ENCODE measurements at places on chromosomes 6 and 20.

DNA sequence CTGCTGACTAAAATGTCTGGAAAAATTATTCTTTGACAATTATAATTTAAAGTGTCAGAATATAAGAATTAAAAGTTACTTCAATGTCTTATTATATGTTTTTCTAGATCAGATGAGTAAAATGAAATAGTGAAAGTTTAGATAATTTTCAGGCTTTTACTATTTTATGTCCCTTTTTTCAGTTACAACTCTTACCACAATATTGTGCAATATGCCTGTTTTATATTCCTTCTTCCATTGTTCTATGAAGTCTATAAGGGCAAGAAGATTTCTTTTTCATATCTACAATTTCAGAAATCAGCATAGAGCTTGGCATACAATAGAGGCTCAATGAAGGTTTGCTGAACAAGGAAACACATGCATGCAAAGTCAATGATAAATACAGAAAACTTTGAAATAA lies 401.2 kb upstream of the HTR1E start:
- DNase-seq: no peak

- no peak for DNase-seq
Observed at GRCh38 chr6:83827050-83827449, 26.1 kb upstream of the RIPPLY2 start.

DNA sequence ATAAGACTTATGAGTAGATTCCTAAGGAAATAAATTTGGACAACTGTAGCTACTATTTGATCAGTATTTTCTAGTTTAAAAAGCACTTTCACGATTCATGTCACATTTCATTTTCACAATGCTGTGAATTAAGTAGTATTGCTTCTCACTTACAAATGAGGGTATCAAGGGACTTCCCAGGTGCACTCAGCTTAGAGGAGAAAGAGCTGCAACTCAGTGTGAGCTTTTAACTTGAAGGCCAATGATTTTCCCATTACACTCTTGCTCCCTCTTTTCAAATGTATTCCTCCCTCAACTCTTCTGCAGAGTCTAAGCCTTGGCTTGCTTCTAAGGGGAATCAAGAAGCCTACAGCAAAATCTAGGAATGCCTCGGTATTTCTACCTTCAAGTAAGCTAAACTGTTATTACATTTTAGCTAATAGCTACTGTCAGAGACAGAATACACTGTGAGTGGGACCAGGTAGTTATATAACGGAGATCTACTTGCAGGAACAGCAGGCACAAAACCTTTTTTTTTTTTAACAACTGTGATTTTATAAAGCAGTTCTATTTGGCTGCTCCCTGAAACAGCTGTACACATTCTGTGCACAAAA lies 339.0 kb downstream of the SYNE1 start:
- no peak for DNase-seq

DNA sequence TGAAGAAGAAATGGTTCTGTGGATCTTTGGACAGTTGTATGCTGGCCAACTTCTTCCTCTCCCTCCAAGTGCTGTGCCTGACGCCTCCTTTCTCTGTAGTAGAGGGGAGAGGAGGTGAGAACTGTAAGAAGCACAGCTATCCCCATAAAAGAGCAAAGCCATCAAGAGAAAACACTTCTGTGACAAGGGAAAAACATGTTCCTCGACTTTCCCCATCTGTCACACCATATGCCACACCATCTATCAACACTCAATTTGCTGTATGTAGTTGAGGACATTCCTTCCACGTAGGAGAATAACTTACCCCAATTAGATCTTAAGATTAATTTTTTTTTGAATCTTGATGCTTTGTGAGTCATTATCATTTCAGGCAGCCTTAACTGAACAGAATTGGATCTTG lies 156.2 kb upstream of the PLCB4 start:
- DNase-seq: no peak

GRCh38 chr20:10111139-10111958 lies 76.6 kb downstream of the ANKEF1 start:
- DNase-seq: no peak

DNA sequence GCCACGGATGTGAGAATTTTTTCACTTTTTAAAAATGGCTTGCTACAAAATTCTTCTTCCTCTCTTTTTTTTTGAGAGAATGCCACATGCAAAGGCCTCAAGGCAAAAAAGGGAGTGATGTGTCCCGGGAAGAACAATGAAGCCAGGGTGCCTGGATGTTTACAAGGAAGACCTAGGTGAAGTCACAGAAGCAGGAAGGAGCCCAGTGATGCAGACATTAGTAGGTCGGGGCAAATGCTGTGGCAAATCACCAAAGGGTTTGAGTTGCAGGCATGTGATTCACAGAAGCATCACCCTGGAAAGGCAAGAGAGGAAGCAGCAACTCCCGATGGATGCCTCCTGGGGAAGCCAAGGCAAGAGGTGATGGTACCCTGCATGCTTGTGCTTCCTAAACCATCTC lies 46.8 kb downstream of the FARS2 start:
- no peak for DNase-seq

DNA sequence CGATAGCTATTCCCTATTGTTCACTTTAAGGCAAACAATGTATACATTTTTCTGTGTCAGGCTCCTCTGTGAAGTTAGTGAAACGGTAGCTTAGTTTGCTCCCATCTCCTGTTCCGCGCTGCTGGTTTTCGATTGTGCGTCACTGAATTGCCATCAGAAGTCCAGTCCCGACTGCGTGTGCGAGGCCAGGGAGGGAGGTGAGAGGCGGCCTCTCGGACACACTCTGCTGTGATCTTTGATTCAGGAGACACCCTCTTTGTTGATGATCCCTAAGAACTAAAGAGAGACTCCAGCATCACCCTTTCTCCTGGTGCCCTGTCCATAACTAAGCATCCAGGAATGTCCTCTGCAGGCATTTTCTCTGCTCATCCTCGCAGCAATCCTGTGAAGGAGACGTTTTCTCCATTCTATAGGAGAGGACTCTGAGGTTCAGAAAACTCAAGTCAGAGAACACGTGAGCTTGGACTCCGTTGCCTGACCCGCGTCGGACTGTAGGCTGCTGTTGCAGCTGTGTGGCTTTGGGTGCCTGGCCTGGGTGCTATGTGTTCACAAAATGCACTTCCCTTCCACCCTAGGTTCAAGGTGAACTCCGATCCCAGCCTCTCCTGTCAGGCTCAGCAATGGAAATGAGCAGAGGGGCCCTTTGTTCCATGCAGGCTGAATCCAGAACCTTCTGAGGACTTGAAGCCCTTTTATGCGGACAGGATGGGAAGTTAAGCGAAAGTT lies 24.1 kb upstream of the UNC93A start:
- DNase-seq: no peak

DNA sequence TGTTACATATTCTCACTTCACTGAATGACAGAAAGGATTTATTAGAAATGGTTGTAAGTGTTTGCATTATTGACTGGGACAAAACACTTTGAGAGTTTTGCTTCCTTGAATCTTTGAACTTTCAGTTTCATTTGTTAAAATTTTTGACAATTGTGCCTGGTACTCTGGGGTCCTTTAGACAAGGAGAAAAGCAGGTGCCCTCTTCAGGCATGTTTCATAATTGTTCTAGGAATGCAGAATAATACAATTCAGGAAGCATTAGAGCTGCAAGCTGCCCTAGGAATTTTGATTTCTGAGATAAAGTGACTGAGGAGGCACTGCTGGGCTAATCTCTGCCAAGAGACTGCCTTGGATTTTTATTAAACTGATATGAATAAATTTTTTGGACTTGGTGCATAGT lies 49.7 kb downstream of the TOP1 start:
- peak; percentile 70 for DNase-seq

DNA sequence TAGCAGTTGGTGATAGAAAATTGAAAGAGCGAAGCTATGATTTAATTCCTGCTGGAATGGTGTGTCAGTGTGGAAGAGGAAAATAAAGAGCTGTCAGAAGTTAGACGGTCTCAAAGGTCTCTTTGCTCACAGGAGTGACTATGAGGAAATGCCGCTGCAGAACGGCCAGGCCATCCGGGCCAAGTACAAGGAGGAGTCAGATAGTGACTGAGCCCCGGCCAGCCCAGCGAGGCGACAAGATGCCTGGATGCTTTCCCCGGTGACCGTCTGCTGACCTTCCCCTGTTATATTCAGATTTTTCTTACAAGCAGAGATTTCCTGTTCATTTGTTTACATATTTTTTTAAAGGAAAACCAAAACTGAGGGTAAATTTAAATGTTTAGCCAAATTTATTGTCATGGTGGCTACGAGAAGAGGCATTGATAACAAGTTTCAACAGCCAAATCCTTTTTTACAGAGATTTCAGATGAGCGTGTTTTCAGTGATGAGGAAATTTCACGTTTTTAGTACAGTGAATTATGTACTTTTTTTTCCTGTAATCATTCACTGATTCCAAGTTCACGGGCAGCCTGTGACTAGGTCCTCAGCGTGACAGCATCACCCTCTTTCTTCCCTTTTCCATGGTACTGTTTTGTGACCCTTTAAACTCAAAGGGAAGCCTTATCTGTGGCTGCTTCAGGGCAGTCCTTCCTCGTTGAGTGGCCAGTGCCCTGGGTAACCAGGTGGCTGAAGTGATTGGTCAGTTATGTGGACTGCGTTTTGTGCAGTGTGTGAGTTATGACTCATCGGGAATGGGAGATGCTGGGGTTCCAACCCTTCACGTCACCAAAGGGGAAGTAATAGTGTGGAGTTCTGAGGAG lies 12.6 kb downstream of the DYNLT1 start:
- DNase-seq: peak; percentile 47
